ENCODE measurements at places on chromosomes 3 and 15.

- DNase-seq, result no peak
These were observed 121.7 kb downstream of the CBLB start for GRCh38 chr3:105747060-105747541.

GRCh38 chr3:128698211-128699047 lies 27.6 kb upstream of the RAB7A start:
- DNase-seq, result peak; percentile 13

- DNase-seq, result peak; percentile 29
These were observed 452 bp downstream of the TMEM158 start for GRCh38 chr3:45225465-45226205.

- no peak for DNase-seq
These were observed 671.4 kb downstream of the AGBL1 start for GRCh38 chr15:86751116-86751515.

All from T-helper 9 cell (primary cell).